ENCODE measurements at places on chromosomes 12 and 14.

DNA sequence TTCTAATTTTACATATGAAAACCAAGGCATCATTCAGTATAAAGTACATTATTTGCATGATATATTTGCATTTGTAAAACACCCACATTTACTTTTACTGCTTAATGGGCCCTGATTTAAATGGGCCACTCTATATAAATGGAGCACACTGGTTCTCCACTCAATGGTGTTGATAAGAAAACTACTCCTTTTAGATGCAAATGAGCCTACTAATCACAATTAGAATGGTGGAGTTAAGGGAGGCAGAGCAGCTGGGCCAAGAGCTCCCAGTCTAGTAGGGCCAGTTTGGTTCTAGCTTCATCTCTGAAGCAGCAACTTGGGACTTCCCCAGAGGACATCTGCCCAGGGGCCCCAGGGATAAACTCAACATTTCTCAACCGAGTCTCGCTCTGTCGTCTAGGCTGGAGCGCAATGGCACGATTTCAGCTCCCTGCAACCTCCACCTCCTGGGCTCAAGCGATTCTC lies 120.7 kb downstream of the FOXN3 start:
- no peak for DNase-seq

DNA sequence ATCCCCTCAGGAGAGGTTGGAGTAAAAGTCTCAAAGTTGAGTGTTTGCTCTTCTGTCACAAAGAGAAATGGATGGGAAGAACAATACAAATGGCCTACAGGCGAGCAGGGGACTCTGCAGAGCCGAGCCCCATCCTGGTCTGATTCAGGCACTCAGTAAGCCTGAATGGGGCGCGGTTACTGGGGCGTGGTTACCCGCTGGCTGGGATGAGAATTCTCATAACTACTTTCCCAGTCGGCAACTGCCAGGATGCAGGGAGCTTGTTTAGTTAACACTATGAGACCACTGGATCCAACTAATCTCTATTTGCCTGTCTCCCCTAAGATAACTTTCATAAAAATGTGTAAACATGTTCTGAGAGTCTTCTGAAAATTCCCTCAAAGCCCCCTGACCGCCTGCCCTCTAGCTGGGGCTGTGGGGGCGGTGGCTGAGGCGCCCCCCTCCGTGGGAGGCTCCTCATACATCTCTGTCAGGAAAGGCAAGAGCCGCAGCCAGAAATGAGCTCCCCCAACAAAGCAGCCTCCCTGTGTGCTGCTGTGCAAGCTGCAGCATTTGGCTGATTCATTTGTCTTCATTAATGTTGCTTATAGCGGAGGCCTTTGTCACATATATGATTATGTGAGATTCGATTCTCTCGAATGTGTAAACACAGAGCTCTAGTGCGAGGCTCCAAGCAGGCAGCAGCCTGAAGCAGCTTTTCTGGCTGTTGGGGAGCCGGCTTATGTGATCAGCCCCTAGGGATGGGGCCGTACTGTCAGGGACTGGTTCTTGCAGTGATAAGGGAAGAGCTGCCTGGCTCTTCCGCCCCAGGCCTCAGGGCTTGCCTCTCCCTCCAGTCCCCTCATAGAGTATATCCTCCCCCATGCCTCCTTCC lies 126.1 kb upstream of the ARHGAP5 start:
- DNase-seq, result peak; percentile 65

- DNase-seq, result peak; percentile 22
Observed at GRCh38 chr12:30926243-30927221, at the start of gene TSPAN11. Gene TSPAN11 (plus strand): TSS chr12:30926748. CDS start chr12:30953992, 27,244 bp downstream.

DNA sequence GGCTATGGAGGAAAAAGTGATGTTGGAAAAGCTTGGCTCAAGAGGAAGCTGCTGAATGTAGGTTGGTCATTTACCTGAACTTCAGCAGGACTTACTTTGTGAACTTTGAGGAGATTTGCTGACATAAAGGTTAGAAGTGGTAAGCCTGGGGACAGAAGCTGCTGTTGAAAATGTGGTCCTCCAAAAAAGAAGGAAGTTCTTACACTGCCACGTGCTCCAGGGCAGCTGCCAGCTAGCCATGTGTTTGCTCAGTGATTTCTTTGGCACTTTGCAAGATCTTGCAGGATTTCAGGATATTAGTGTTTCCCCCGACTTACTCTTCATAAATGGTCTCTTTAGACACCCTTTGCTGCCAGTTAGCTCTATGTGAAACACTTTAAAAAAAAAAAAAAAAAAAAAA lies 14.8 kb upstream of the DYRK2 start:
- DNase-seq, result no peak

DNA sequence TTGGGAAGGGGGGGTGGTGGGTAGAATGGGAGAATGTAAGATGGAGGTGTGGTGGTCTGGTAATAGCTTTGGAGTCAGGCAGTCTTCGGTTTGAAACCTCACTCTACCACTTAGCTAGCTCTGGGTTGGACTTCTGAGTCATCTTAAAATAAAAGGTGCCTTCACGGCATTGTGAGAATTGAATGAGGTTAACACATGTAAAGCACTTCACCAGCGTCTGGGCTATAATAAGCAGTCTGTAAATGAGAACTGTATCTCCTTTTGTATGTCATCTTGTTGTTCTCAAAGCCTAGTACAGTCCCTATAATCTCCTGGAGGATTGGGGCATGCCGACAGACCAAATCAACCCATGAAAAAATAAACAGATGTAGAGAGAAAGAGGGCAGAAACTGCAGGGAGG lies 11.2 kb downstream of the C2CD5 start:
- DNase-seq, result no peak

DNA sequence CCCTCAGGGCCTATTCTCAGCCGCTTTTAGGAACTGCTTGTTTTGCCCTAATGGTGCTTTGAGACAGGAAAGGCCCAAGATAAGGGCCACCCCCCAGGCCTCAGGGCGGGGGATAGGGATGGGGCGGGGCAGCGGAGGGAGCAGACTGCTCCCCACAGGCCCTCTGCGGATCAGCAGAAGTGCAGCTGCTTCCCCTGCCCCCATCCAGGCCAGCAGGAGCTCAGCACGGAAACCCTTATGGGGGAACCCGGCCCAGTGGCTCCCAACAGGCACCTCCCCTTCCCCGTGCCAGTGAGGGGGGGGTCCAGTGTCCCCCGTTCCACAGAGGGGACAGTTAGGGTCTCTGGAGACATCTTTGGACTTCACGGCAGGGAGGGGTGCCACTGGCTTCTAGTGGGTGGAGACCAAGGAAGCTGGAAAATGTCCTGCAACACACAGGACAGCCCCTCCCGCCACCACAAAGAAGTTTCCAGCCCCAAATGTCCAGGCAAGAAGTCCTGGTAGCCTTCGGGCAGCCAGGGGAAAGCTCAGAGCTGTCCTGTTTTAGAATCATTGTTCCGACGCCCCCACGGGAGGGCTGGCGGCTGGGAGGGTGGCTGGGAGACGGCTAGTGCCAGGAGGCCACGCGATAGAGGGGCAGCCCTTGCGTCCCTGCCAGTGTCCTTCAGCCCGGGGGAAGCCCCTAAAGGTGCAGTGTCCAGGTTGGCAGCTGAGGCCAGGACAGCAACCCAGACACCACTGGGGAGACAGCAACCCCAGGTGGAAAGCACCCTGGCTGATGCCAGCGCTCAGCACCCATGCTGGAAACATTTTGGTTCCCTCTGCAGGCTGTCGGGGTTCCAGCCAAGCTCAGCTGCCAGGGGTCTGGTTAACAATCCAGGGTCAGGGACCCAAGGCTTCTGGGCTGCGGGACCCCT lies 10.4 kb upstream of the GPR132 start:
- peak; percentile 51 for DNase-seq

DNA sequence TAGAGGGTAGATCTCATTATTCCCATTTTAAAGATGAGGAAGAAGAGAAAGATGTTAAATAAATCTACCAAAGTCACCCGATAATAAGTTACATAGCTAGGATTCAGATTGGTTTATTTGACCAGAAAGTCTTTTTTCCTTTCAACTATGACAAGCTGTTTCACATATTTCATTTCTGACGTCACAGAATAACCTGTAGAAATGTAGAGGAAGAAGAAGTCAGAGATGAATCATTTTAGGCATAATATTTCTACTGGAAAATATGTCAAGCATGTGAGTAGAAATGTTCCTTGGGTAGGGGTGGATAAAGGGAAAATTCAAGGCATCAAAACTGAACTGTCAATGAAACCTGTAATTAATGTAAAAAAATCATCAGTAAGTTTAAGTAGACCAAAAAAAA lies 107.0 kb downstream of the MGST1 start:
- DNase-seq, result no peak

DNA sequence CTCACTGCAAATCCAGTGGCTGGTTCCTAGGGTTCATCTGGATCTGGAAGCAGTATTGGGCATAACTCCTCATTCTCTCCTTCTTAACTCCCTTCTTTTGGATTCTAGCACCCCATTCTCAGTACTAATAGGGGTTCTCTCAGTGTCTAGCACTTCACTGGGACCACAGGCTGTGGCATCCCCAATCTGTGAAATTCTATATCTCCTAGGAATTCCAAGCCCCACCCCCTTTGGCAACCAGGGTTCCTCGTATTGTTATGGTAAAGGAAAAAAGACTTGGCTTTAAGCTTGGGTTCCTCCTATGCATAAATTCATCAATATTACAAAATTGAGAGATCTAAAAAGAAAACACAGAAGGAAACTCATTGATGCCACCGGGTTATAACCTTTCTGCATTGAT lies 45.0 kb upstream of the FBXO21 start:
- DNase-seq, result no peak

DNA sequence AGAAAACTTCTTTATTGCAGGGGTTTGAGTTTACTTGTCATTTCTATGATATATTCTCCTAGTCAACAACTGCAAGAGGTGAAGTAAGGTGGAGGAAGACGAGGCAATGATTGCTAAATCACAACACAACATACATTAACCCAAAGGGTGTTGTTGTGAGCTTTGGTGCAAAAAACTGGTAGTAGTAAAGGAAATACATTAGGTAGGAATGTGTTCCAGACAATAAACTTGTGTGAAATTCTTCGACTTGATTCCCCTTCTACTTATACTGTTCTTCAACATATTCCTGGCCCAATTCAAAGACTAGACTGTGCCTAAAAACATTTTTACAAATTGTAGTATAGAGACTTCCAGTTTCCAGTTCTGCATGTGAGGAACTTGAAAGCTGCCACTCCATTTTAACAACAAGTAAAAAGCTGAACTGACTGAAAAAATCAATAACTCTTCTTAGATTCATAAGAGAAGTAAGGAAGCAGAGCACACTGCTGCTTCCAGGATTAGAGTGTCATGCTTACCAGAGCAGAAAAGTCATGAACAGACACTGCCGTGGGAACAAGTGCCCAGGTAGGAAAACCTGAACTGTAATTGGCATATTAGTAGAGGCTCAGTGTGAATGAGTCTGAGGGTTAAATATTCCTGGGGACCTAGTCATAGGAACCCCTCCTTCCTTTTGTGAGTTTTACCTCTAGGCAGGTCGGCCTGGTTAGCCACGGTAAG lies 22.2 kb downstream of the COX8C start:
- no peak for DNase-seq

DNA sequence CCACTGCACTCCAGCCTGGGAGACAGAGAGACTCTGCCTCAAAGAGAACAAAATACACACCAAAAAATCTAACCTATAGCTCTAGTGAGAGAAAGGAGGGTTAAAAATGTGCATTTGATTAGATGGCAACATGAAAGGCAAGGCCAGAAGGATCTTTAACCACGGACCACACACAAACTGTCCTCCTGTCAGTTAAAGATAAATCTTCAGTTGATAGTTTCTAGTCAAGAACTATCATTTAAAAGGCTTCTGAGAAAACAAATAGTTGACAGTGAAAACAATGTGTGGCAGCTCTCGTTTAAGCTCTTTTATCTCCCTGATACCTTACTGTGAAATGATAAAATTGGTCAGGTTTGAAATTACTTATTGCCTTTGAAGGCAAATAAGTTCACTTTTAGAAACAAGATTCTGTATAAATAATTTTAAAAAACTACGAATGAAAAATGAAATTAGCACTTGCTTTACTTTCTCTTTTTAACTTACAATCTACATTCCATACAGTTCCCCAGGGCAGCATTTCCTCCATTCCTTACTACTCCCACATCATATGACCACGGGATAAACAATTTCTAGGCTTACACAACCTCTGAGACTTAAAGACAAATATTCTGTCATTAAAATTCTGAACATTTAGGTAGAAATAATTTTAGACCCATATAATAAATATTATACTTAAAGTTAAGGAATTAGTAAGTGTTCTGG lies 71.4 kb upstream of the GNPNAT1 start:
- DNase-seq, result peak; percentile 54

DNA sequence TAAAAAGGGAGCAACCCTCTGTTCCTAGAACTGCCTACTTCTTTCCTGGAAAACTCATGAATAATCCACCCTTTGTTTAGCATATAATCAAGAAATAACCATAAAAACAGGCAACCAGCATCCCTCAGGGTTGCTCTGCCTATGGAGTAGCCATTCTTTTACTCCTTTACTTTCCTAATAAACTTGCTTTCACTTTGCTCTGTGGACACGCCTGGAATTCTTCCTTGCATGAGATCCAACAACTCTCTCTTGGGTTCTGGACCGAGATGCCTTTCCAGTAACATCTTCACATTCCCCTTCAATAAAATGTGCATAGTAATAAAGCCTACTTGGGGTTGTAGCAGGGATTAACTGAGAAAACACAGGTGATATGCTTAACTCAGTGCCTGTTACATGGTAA lies 286.4 kb upstream of the AMIGO2 start:
- DNase-seq, result no peak

DNA sequence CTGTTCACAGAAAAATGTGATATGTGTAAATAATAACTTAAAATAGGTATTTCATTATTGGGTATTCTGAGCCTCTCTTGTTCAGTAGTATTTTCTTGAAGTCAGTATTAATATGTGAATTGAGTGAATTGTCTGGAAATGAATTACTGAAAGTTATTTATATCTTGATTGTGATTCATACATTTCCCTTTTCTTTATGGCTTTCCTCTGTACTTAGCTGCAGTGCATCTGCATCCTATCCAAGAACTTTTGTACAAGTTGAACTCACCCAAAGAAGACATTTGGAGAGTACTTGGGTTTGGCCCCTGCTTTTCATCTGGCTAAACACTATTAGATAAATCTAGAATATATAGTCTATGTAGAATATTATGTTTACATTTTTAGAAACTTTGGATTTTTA lies 326.0 kb downstream of the RAD51B start:
- no peak for DNase-seq

DNA sequence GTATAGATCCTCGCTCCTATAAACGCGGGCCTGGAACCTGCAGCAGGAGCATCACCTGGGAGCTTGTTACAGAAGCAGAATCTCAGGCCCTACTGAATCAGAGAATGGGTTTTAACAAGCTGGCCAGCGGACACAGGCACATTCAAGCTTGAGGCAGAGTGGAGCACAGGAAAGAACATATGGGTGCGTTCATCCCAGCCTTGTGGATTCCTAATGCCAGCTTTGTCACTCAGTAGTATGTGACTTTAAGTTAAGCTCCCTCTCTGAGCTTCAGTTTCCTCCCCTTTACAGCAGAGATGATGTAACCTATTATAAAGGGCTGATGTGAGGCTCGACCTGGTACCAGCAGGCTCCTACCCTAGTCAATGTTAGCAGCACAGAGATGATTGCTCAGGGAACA lies 204.9 kb downstream of the ZFP36L1 start:
- no peak for DNase-seq

GRCh38 chr14:29799464-29800095 lies 128.1 kb downstream of the PRKD1 start:
- DNase-seq, result no peak
